ENCODE measurements at places on chromosomes 11 and 22. TPM values are rescaled to one million over a fixed set of nuclear protein-coding genes. Genes with fewer than 3 reads are reported as not detected.
A peak's percentile ranks its signal among the peaks of the same experiment; 100 is the strongest.

DNA sequence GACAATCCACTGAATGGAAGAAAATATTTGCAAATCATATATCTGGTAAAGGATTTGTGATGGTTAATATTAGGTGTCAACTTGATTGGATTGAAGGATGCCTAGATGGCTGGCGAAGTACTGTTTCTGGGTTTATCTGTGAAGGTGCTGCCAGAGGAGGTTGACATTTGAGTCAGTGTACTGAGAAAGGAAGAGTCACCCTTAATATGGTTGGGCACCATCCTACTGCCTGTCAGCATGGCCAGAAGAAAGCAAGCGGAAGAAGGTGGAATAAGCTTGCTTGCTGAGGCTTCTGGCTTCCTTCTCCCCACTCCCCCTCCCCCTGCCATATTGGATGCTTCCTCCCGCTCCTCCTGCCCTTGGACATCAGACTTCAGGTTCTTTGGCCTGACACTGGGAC lies 101.9 kb downstream of the GAB2 start:
- DNase-seq = no peak
- H3K36me3 ChIP-seq = no peaks in the 10 kb centered on the region
- H3K4me1 ChIP-seq = peaks cover 42% of the 10 kb centered on the region
- H3K4me3 ChIP-seq = no peak overlapping the region
- H3K27me3 ChIP-seq = no peaks in the 10 kb centered on the region

DNA sequence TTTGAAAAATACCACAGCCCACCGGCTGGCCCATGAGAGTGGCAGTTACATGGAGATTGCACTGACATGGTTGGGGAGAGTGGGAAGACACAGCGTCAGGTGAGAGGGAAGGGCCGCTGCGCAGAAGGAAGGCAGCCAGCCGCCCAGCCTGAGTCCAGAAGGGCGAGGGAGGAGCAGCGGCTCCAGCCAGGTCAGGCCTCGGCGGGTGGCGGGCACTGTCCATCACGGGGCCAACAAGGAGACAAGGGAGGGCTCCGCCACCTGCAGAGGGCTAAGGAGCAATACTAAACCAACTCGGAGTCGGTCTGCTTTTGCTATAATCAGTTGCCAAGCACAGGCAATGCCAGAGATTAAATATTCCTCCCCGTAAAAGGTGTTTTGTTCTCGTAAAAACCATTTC lies 384.5 kb downstream of the TBC1D22A start:
- H3K4me1 ChIP-seq = peaks cover 7% of the 10 kb centered on the region
- H3K36me3 ChIP-seq = no peaks in the 10 kb centered on the region
- H3K27me3 ChIP-seq = no peaks in the 10 kb centered on the region
- H3K27ac ChIP-seq = no peak overlapping the region

DNA sequence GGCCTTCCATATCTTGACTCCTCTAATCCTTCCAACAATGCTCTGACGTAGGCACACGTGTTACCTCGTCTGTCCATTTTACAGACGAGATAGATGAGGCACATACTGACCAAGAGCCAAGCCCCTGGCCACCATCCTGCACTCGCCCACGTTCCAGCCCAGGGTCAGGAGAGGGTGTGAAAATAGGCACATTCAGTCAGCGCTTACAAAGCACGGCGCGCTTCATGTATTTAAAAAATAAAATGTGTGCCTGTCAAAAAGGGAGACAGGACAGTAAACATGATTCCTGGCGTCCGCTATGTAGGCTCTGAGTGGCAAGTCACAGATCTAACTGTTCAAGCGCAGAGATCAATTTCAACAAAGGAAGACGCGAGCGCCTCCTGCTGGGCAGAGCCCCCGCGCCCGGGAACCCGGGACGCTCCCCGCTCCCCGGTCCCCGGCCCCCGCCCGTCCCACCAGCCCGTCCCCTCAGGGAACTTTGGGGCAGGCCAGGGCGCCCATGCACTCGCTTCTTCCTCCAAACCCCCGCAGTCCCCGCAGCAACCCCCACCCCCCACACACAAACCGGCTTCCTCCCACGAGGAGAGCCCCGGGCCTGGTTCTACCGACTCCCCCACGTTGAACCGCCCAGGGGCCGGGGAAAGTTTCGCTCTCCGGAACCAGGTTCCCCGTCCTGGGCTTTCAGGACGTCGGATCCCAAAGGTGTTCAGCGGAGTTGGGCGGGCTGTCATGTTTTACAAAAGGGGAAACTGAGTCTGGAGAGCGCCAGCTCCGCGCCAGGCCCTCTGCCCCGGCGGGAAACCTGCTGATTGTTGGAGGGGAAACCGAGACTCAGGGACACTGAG lies 10.4 kb upstream of the C1QTNF6 start:
- H3K27me3 ChIP-seq = no peaks in the 10 kb centered on the region
- peak overlapping the region; percentile 80 for H3K4me3 ChIP-seq
- peak; percentile 59 for DNase-seq
- peak overlapping the region; percentile 92 for H3K27ac ChIP-seq

GRCh38 chr22:38424525-38425080 lies 30.4 kb downstream of the KCNJ4 start:
- no peaks in the 10 kb centered on the region for H3K27me3 ChIP-seq
- H3K36me3 ChIP-seq = no peaks in the 10 kb centered on the region
- no peak overlapping the region for H3K27ac ChIP-seq
- no peak for DNase-seq
- no peaks in the 10 kb centered on the region for H3K4me1 ChIP-seq

GLYATL1 gene
- 0.28 TPM for total RNA-seq

GNG3 gene
- not detected for total RNA-seq

CHST1 gene
- total RNA-seq = 12.5 TPM

- H3K36me3 ChIP-seq = peaks cover 5% of the 10 kb centered on the region
- H3K4me1 ChIP-seq = peaks cover 37% of the 10 kb centered on the region
- peak overlapping the region; percentile 97 for H3K27ac ChIP-seq
- no peaks in the 10 kb centered on the region for H3K27me3 ChIP-seq
These were observed 188.6 kb upstream of the MTMR2 start for GRCh38 chr11:96112192-96113128.

PIK3IP1 gene
- total RNA-seq = 6.8 TPM

GGT1 gene
- total RNA-seq = 1.5 TPM

DNA sequence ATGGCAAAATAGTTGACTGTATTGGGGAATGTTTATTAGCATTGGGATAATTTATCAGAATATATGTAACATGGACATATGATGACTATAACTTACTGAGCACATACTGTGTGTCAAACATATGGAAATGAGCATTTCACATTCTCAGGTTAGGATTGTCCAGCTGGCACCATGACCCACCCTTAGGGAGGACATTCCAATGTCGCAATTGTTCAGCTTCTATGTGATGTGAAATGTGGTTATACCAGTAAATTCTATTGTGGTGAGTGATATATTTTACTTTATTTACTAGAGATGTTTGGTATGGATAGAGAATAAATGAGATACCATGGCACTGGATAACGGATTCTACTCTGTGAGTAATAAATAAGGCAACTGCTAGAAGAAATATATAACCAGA lies 50.4 kb downstream of the OR4A47 start:
- no peaks in the 10 kb centered on the region for H3K27me3 ChIP-seq
- no peaks in the 10 kb centered on the region for H3K36me3 ChIP-seq
- H3K27ac ChIP-seq = no peak overlapping the region

- no peak overlapping the region for H3K4me3 ChIP-seq
- no peak for DNase-seq
- H3K4me1 ChIP-seq = peaks cover 63% of the 10 kb centered on the region
- peak overlapping the region; percentile 96 for H3K27ac ChIP-seq
- H3K27me3 ChIP-seq = no peaks in the 10 kb centered on the region
These were observed 41.9 kb downstream of the LRP5 start for GRCh38 chr11:68354148-68354872.

GRCh38 chr11:22194306-22194705 lies 1.4 kb downstream of the ANO5 start:
- H3K27ac ChIP-seq = no peak overlapping the region
- H3K4me3 ChIP-seq = no peak overlapping the region
- no peaks in the 10 kb centered on the region for H3K36me3 ChIP-seq
- DNase-seq = no peak

GRCh38 chr11:24233041-24233440 lies 263.8 kb upstream of the LUZP2 start:
- H3K27ac ChIP-seq = no peak overlapping the region
- peaks cover 9% of the 10 kb centered on the region for H3K4me1 ChIP-seq
- no peak for DNase-seq
- H3K36me3 ChIP-seq = no peaks in the 10 kb centered on the region

OR52N4 gene
- not detected for total RNA-seq

DNA sequence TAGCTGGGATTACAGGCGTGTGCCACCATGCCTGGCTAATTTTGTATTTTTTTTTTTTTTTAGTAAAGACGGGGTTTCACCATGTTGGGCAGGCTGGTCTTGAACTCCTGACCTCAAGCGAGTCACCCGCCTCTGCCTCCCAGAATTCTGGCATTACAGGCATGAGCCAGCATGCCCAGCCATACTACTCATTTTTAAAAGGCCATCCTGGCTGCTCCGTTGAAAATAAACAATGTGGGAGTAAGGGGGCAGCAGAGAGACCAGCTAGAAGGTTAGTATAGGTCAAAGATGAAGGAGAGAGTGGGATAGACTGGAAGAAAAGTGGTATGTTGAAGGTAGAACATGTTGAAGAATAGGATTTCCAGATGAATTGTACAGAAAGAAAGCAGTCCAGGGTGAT lies 17.6 kb upstream of the LIN7C start:
- no peak for DNase-seq
- no peaks in the 10 kb centered on the region for H3K27me3 ChIP-seq
- H3K36me3 ChIP-seq = no peaks in the 10 kb centered on the region
- H3K4me3 ChIP-seq = no peak overlapping the region
- no peak overlapping the region for H3K27ac ChIP-seq

- peaks cover 3% of the 10 kb centered on the region for H3K27me3 ChIP-seq
- no peaks in the 10 kb centered on the region for H3K36me3 ChIP-seq
These were observed 6.2 kb upstream of the KCNE3 start for GRCh38 chr11:74473382-74474173.

GRCh38 chr11:110565357-110566336 lies 135.9 kb downstream of the FDX1 start:
- no peak overlapping the region for H3K27ac ChIP-seq
- no peak overlapping the region for H3K4me3 ChIP-seq
- peaks cover 23% of the 10 kb centered on the region for H3K27me3 ChIP-seq
- DNase-seq = no peak

DNA sequence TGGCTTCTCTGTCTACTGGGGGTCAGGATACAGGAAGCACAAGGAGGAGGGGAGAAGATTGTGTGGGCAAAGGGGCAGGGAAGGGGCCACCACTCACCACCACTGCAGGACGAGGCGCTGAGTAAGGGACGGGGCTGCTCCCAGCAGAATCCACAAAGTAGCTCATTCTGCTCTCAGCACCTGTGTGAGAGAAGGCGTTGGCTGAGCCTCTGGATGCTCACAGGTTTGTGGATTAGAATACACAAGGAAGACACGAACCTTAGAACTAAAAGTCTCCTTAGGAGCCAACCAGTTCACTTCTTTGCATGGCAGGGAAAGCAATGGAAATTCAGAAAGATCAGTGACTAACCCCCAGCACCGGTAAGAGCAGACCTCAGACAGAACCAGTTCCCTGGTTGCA lies 14.4 kb downstream of the ETS1 start:
- no peaks in the 10 kb centered on the region for H3K36me3 ChIP-seq
- H3K4me1 ChIP-seq = peaks cover 19% of the 10 kb centered on the region
- no peak for DNase-seq
- no peaks in the 10 kb centered on the region for H3K27me3 ChIP-seq
- no peak overlapping the region for H3K27ac ChIP-seq

DUSP8 gene
- 12.1 TPM for total RNA-seq

SPA17 gene
- total RNA-seq = 3.2 TPM

TRAF6 gene
- 15.2 TPM for total RNA-seq

NCAM1 gene
- total RNA-seq = 6.0 TPM

GRCh38 chr11:78355309-78355705 lies 62.3 kb downstream of the GAB2 start:
- DNase-seq = no peak
- no peak overlapping the region for H3K27ac ChIP-seq
- H3K27me3 ChIP-seq = no peaks in the 10 kb centered on the region

CARS1 gene
- total RNA-seq = 101 TPM

DNA sequence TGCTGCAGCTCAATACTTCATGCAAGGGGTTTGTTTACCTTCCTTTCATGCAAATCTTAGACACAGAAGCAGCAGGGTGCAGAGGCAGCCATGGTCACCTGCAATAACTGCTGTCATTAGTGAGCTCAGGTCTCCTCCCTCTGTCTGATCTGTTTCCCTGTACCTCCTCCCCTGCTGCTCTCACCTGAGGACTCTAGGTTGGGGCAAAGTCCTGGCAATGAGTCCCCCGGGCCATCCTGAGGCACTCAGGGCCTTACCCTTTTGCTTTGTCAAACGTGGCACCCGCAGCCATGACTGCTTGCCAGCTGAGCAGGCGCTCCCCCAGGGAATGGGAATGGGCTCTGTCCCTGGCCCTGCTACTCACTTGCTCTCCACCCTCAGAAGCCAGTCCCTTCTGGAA lies 3.9 kb downstream of the LRRC10B start:
- H3K27ac ChIP-seq = no peak overlapping the region
- H3K36me3 ChIP-seq = no peaks in the 10 kb centered on the region
- no peak for DNase-seq
- H3K27me3 ChIP-seq = peaks cover 35% of the 10 kb centered on the region
- no peak overlapping the region for H3K4me3 ChIP-seq

- peaks cover 18% of the 10 kb centered on the region for H3K4me1 ChIP-seq
- DNase-seq = no peak
- peak overlapping the region; percentile 93 for H3K4me3 ChIP-seq
- H3K27ac ChIP-seq = peak overlapping the region; percentile 93
- no peaks in the 10 kb centered on the region for H3K27me3 ChIP-seq
These were observed 1.0 kb upstream of the ADSL start for GRCh38 chr22:40345271-40345670.

DNA sequence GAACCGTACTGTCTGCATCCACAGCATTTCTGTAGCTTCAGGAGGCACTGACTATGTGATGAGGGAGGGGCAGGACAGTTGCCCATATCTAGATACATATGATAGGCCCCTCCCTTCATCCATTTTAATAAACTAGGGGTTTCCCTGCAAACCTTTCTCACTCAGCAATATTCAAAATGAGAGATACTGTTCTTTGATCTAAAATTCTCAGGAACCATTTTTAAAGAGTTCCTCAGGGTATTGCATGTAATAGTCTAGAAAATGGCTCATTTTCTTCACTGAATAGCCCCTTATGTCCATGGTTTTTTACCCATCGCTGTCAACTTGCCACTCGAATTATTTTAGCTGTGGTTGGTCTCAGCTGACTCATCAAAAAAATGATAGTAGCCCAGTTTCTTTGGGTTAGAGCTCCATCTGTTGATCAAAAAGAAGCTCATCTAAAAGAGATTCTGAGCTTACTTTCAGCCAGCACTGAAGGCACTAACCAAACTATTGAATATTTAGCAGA lies 37.0 kb upstream of the DNAJB7 start:
- peaks cover 6% of the 10 kb centered on the region for H3K4me1 ChIP-seq
- no peak for DNase-seq
- H3K27me3 ChIP-seq = no peaks in the 10 kb centered on the region
- H3K4me3 ChIP-seq = no peak overlapping the region
- peaks cover 7% of the 10 kb centered on the region for H3K36me3 ChIP-seq
- no peak overlapping the region for H3K27ac ChIP-seq

DNA sequence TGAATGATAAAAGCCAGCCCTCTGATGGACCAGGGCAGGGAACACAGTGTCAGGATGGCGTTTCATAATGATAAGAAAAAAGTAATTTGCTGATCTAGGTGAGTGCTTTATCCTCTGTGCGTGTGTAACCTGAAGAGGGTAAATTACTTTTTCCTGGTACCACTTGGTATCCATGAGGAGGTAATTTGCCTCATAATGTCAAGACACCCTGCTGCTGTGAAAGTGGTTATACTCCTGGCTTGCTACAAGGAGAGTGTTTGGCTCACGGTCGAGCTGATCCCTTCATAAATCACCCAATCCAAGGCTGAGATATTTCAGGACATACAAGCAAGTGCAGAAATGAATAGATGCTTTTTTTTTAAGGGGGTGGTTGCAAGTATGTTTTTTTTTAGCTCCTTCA lies 207.2 kb upstream of the PGR start:
- peaks cover 4% of the 10 kb centered on the region for H3K4me1 ChIP-seq
- no peak for DNase-seq
- no peaks in the 10 kb centered on the region for H3K36me3 ChIP-seq

- no peak overlapping the region for H3K4me3 ChIP-seq
- H3K27me3 ChIP-seq = no peaks in the 10 kb centered on the region
- peaks cover 4% of the 10 kb centered on the region for H3K36me3 ChIP-seq
These were observed 145.1 kb downstream of the TBC1D22A start for GRCh38 chr22:46907241-46908215.

Measured in chondrocyte (in vitro differentiated cells).